SK-MEL-5 (cell line): ENCODE measurements at places on chromosomes 1 and 21.
A peak's percentile ranks its signal among the peaks of the same experiment; 100 is the strongest.

- DNase-seq, result no peak
Observed at GRCh38 chr1:18642278-18643095, 11.8 kb downstream of the PAX7 start.

GRCh38 chr1:25246600-25247023 is 642 bp downstream of the RSRP1 start:
- DNase-seq, result no peak

DNA sequence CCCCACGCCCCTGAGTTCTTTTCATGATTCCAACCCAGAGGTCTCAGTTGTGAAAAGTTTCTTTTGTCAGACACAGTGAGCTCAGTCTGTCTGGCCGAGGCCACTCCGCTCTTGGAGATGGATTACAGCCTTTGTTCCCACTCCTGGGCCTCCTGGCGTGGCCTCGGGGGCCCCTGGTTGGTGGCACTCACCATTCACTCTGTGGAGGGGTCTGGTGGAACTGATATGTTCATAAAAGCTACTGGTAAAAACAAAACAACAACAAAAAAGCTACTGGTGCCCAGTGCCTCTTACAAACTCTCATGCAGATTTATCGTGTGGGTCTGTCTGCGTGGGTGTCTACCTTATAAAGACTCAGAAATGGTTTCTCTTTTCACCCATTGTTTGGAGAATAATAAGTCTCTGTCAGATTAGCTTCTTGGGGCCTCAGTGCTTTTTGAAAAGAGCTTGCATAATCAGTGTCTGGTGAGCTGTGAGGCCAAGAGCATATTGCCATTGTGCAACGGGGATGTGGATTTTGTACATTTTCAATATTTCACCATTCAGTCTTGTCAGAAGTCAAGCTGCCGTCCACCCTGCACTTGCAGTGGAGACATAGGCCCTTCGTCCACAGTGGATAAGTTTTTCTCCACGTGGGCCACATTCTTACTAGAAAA is 86.7 kb downstream of the GALNT2 start:
- DNase-seq, result peak; percentile 70

DNA sequence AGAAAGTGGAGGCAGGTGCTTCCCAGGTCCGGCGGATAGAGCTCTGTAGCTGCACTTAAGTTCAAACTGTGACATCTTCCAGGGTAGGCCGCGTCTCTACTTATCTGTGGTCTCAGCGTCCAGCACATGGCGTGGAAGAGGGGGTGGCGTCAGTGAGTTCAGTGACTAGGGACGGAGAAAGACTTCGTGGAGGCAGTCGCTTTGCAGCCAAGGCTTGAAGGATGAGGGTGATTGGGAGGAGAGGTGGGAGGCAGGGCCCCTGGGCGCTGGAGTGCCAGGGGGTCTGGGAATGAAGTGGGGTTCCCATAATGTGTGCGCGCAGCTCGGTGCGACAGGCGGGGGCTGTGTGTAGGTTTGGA is 444 bp upstream of the AGO1 start:
- no peak for DNase-seq

DNA sequence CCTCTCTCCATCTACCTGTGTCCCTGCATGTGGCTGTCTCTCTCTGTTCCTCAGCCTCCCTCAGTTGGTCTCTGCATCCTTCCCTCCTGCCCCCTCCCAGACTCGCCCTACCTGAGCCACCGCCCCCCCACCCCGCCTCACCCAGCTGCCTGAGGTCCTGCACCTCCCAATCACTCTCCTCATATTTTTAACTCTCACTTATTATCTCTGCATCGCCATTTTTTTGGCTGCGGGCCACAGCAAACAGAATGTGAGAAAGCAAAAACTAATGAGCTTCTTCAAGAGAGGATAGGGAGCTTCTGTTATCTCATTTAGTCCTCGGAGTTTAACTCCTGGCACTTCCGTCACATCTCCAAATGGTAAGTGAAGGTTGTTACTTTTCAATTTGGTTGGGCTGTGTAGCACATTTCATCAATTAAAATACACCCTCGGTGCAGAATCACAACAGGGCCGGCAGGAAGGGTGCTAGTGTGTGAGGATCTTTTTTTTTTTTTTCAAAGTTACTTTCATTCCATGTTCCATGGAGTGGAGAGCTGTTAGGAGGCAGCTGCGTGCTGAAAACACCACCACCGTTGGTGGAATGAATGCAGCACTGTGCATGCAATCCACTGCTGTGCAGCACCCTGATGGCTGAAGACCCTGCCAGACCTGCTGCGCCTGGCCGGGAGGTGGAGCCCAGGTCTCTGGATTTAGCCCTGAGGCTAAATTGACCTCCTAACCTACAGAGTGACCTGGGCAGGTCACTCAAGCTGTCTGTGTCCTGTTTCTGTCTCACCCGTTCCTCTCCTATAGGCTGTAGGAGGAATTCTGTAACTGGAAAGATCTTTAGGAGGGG is 157.2 kb upstream of the NFIA start:
- DNase-seq, result no peak

DNA sequence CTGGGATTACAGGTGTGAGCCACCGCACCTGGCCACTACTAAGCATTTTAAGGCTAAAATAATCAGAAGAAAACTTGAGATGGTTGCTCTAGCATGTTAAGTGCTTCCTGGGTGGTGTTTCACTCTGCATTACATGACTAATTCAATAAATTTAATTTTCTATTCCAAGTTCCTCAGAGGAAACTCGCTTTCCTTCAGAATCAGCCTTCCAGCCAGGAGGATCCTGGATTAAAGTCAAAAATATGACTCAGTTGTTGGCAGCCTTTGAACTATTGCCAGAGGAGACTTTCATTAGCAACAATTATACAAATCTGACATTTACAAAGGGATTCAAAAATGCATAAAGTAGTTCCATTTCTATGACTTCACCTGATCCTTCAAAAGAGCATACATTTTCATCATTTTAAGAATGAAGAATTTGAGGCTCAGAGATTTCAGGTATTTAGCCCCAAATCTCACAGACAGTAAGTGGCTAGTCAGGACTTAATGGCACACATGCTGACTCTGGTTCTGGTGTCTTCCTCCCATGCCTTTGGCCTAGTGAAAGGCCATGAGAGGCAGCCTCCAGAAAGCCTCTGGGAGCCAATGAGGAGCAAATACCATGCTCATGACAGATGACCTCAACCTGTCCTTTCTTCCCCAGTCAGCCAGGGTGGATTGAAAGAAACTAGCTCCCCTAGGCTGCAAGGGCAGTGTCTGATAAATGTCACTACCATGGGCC is 115.7 kb downstream of the MAP3K21 start:
- no peak for DNase-seq

GRCh38 chr1:100034470-100034869 is 64.7 kb downstream of the SLC35A3 start:
- peak; percentile 59 for DNase-seq

DNA sequence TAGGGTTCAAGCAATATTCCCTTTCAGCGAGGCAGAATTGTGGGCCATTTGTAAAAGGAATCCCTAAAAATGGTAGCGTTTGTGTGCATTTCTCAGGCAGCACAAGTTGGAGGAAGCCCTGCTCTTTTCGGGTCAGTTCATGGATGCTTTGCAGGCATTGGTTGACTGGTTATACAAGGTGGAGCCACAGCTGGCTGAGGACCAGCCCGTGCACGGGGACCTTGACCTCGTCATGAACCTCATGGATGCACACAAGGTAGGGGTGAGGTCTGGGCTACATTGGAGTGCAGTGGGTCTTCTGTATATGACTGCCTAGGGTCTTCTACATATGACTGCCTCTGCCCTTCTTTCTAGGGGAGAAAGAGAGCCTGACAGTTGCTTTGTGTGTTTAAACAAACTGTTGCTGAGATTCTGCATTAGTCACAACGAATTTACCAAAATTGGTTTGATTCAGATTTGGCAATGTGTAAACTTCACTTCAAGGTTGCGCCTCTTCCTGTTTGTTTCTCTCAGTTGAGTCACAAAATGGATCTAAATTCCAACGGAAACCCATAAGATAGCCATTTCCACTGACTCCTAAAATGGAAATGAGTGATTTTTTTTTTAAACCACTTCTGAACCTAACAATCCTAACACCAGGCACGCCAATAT is 40.4 kb upstream of the BMP8A start:
- no peak for DNase-seq

DNA sequence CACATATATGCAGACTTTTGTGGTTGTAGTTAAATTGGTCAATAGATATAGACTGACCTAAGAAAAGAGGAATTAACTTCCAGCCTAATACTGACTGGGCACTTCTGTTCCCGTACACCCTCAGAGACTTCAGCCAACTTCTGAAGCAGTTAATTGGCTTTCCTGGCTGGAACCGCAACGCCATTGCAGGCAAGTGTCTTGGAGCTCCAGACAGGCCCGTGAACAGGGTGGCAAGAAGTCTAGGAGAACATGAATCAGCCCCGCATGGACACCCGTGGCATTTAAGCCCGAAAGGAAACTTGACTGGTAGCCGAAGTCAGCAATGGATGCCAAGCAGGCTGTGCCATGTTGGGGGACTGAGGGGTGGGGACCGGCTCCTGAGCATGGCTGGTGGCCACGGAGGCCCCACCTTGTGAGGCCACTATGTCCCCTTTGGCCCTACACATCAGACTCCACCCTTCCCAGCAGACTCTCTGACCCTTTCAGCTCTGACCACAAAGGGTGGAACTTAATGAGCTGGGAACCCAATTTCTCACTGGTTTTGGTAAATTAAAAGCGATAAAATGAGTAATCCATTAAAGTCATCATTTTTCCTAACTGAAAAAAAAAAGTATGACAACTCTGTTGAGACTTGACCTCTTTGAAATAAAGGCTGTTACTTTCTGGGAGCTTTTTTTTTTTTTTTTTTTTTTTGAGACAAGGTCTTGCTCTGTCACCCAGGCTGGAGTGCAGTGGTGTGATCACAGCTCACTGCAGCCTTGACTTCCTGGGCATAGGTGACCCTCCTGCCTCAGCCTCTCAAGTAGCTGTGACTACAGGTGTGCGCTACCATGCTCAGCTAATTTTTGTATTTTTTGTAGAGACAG is 54.1 kb downstream of the RUNX1 start:
- no peak for DNase-seq

- DNase-seq, result no peak
Observed at GRCh38 chr1:220575718-220576497, 48.0 kb downstream of the MARK1 start.

DNA sequence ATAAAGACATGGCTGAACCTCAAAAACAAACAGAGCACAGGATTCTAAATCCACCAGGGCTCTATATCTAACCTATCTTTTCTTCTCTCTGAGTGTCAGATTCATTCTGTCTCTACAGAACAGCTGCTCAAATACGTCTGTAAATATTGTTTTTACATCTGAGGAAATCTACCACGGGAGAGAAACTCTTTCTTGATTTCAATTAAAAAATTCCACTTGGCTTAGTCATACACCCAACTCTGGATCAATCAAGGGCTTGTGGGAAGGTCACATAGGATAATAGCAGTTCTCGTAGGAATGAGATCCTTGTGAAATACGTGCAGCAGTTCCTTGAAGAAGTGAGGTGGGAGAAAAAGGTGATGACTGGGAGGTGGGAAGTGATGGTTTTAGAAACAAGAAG is 1355.7 kb upstream of the ADGRL2 start:
- no peak for DNase-seq

DNA sequence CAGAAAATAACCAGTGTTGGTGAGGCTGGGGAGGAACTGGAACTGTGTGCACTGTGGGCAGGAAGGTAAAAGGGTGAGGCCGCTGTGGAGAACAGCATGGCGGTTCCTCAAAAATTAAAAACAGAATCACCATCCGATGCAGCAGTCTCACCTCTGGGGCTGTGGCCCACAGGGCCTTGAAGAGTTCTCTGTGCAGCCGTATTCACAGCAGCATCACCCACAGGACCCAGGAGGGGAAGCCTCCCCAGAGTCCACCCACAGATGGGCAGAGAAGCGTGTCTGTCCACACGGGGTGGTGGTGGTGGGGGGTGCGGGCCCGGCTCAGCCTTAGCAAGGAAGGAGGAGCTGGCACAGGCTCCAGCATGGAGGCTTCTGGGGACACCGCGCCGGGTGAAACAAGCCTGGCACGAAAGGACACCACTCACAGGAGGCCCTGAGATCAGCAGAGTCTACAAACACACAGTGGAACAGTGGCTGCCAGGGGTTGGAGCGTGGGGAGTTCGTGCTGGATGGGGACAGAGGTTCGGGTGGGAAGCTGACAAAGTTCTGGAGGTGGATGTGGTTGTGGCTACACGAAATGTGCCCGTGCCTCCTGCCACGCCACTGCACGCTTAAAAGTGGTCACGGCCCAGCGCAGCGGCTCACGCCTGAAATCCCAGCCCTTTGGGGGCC is 11.5 kb downstream of the MORN1 start:
- no peak for DNase-seq

GRCh38 chr1:65938506-65938905 is 145.8 kb downstream of the PDE4B start:
- no peak for DNase-seq

DNA sequence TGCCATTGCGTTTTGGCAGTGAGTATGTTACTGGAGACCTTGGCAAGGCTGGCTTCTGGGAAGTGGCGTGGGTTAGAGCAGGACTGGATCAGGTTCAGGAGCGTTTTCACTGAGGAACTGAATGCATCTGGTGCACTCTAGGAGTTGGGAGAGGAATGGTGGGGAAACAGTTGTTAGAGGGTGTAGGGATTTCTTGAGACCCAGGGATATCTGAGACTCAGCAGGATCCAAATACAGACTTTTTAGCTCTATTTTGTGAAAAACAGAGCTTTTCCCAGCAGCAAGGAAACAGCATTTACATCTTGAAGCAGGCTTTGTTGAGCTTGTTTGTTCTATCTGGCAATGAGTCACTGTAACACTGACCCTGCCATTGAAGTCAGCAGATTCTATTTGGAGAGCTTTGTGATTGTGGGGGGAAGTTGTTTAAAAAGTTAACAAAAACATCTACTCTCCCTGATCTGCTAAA is 56.9 kb upstream of the NRIP1 start:
- DNase-seq, result no peak

GRCh38 chr1:164155347-164155746 is 403.6 kb upstream of the PBX1 start:
- DNase-seq, result no peak
